ENCODE measurements at places on chromosomes 1 and 21. TPM values are rescaled to one million over a fixed set of nuclear protein-coding genes. Genes with fewer than 3 reads are reported as not detected.

DNA sequence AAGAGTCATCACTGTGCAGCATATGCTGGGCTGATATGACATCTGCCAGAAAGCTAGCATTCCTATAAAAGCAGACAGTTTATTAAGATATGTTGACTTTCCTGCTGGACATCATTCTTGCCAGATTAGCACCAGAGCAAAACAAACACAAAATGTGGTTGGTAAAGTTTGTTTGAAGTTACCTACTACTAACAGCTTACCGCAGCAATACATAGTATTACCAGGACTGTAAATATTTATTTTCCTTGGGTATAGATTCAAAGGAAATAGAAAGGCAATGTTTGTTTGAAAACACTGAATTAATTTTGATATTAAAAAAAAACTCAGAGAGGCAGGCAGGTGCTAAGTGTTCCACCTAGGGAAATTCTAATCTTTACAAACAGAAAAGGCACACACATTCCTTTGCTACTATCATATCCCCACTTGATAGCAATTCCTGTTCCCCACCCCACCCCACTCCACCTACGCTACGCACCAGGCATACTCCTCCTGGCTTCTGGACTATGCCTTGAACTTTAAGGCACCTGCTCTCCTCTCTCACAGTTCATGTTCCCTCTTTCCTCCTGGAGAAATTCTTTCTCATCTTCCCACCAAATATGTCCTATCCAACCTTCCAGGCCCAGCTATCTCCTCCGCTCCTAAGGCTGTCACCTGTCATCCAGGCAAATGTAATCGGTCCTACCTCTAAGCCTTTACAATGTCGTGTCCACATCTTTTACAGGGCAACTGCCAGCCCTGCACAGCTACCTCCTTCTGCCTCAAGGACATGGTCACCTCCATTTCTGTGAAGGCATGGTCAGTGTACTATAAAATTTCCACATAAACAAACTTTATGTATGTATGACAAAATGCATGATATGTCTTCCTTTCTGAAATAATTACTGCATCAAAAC is 34.7 kb downstream of the PTPN14 start:
- DNase-seq: no peak

GRCh38 chr1:117059334-117059677 is 820 bp upstream of the TTF2 start:
- DNase-seq: peak; percentile 43

DNA sequence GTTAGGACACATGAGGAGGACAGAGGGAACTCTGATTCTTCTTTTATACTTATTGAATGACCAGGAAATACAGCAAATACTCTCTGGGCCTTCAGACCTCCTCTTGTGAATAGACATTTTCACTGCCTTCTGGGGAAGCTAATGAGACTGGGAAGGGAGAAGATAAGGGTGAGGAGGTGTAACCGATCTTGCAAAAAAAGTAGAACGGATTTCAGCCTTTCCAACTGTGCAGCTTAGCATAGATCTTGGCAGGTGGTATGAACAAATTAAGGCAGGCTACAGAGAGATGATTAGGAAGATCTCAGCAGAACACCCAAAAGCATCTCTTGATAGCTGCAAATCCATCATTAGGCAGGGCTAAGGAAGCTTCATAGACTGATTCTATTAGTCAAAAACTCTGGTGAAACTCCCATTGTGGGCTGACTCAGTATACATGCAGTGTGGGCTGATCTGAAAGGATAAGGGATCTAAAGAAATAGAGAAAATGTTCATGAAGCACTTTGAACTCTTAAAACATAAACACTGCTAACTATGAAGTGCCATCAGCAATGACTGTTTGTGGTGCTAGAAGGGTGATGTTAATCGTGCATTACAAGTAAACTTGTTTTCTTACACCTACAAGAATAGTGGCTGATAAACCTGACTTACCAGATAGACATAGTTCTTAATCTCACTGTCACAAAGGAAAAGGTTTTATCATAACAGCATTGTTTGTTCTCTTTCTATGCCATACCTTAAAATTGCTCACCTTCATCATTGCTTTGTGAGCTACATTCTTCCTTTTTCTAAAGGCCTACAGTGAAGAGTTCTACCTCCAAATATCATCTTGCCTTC is 85.5 kb upstream of the PALMD start:
- no peak for DNase-seq

LELP1 gene
- total RNA-seq: not detected

SIK1 gene
- total RNA-seq: 3.3 TPM

JAK1 gene
- 197 TPM for total RNA-seq

Data from osteoblast (primary cell).